ENCODE measurements at places on chromosomes 12 and 14.

DNA sequence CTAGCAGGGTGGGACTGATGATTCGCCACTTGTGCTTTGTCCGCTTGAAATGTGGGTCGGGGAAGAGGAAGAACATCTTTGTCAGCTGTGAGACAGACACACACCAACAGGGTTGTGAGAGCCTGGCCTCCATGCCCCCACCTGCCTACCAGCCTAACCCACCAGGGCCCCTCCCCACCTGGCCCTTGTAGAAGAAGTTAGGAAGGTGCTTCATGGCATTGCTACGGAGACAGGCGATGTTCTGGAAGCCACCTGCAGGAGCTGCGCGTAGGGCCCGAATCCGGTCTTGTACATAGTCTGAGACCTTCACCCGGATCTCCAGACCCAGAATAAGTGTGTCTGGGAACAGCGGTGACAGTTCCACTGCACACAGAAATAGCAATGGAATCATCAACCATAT is 2.3 kb downstream of the METTL1 start:
- DNase-seq = no peak

DNA sequence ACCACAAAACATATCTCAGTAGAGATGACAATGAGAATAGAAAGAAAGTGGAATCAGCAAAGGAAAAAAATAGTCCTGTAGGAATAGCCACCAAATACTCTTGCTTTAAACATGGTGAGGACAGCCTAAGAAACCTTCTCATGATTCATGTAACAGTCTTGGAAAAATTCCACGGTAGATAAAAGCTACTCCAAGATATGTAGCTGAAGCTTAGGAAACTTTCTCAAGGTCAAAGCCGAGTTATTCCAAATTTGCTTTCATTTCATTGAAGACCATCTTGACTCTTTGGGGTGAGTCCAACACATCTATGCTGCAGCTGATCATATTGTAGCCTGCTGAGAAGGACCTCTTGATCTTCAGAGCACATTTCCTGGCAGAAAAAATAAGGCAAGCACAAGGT is 157.6 kb downstream of the PAH start:
- no peak for DNase-seq

DNA sequence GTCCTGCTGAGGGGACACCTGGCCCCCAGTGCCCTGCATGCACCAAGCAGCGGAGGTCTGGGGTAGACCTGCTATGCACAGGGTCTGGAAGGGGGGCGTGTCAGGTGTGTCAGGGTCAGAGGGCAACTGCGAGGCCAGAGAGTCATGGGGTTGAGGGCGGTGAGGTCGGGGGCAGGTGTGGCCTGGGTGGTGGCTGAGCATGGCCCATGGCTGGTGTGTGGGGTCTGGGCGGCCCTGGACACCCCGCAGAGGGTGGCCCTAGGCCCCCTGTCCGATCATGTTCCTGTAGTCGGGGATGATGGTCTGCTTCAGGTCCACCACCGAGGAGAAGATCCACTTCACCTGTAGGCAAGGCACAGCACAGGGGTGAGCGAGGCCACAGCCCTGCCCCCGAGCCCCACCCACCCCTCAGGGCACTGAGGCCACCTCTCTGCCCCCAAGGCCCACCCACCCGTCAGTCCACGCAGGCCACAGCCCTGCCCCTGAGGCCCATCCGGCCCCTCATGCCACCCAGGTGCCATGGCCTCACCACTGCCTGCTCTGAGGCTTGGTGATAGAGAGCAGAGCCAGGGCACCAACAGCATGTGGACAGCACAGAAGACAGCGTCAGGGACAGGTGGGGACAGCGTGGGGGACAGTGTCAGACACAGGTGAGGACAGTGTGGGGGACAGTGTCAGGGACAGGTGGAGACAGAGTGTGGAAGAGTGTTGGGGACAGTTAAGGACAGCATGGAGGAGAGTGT is 211.3 kb downstream of the TMEM121 start:
- DNase-seq = no peak

DNA sequence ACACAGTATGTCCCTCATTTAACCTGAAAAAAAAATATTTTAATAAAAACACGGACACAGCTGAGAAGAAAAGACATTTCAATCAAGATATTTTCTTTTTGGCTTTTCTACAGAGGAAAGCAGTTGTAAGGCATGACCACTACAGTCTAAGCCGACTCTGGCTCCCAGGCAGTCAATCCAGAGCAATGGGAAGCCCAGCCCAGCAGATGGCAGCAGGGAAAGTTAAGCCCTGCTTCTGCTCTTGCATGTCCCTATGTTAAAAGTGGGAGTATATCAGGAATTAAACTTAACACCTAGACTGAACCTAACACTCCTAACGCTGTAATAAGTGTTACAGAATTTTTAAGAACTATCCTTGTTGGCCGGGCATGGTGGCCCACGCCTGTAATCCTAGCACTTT is 19.5 kb upstream of the HAL start:
- no peak for DNase-seq

DNA sequence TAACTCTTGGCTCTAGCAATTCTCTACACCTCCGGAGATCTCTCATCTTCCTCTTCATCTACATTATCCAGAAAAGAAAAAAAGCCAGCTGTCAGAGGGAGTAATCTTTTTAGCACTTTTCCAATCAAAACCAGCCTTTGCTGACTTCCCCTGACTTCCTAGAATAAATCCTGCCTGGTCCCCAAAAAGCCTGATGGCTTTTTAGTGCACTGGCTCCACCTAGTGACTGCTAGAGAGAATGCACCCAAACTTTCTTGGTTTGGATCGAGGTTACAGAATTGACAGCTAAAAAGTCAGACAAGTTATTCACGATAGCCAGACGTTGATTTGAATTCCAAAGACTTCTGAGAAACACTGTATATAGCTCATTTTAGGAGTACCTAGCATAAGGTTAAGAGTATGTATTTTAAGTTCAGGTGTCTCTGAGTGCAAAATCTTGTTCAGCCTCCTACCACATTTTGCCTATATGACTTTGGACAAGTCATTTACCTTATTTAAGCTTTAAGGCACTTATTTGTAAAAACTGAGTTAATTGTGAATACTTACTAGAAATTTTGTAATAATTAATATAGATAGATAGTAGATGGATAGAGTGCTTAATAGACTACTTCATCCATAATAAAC is 185.7 kb upstream of the GRIN2B start:
- DNase-seq = peak; percentile 29

- DNase-seq = no peak
Observed at GRCh38 chr12:122841544-122842321, 6.5 kb downstream of the HIP1R start.

- DNase-seq = peak; percentile 69
Observed at GRCh38 chr12:43069768-43070221, 480.2 kb upstream of the PRICKLE1 start.

DNA sequence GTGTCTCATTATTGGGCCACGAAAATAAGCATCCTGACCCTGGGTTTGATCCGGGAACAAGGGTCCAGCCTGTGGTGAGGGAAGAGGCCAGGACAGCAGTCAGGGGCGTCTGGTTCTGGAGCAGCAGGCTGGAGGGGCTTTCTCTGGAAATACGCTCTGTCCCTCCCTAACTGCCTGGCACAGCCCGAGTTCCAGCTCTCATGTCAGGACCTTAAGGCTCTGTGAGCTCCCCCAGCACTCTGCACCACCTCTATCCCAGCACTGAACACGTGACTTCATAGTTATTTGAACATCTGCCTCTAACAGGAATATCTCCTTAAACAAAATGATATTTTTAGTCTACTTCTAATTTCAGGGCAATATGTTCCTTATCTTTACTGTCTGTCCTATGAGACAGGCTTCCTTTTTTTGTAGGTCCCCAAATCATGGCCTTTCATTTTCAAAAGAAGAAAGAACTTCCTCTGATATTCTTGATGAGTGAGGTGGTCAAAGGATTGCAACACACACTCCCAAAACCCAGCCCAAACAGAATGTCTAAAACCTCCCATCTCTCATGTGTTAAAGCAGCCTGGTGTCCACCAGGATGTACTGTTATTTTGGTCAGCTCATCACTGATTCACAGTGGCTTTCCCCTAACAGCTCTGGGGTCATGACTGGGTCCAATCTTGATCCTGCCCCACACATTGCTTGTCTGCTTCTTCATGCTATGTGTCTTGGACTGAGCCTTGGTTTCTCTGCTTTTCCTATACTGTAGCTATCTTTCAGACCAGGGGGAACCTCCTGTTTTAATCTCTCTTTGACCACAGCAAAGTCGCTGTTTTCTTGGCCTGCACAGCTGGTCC is 9.7 kb downstream of the AQP6 start:
- no peak for DNase-seq

DNA sequence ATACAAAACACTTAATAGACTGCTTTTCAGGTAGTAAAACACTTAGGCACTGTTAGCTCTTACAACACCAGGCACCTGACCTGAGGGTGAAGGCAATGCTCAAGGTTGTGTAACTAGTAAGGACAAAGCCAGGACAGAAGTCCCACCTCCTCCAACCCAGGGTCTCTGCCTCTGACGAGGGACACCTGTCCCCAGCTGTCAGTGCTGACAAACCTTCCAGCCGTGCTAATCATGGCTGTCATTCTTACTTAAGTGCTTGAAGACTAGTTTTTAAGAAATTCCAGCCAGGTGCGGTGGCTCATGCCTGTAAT is 62.5 kb upstream of the MAX start:
- DNase-seq = no peak

DNA sequence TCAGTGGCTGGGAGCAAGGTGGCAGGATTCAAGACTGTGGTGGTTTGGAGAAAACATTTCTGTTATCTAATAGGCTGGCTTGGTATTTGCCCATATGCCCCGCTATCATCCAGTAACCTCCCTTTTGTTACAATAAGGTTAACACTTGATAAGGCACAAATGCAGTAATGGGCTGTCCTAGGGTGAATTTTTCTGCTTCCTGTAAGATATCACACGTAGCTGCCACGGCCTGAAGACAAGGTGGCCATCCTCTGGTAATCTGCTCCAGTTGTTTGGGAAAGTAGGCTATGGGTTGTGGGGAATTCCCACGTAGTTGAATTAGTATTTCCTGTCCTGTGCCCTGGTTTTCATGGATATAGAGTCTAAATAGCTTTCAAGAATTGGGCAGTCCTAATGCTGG is 23.1 kb downstream of the ANG start:
- DNase-seq = no peak

GRCh38 chr14:68583548-68584280 is 209.2 kb downstream of the ZFP36L1 start:
- peak; percentile 65 for DNase-seq

- no peak for DNase-seq
Observed at GRCh38 chr12:42135259-42135814, 9.3 kb downstream of the GXYLT1 start.

DNA sequence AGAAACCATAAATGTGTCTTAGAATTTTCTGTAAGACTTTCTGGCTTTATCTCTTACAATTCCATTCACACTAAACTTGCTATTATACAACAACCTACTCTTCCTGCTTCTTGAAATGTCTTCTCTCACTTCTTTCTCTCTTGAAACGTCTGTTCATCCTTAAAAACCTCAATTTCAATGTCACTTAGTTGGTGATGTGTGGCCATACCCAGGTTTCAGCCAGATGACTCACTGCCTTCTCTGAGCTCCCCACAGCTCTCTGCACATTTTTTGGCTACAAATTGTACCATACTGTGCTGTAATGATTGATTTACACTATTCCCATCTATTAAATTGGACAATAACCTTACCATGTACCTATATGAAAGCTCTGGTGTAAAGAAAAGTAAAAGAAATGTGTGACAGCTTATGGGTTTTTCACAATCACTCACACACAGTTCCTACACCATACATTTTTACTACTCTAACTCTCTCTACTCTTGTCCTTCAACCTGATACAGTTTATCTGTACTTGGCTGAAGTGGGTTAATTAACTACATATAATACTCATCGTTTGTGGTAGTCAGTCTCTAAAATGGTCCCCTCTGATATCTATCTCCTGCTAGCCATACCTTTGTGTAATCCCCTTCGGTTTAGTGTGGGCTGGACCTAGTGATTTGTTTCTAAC is 222.1 kb downstream of the NELL2 start:
- no peak for DNase-seq

GRCh38 chr12:131805421-131805820 is 22.8 kb upstream of the MMP17 start:
- no peak for DNase-seq

GRCh38 chr12:67790660-67791059 is 142.1 kb downstream of the DYRK2 start:
- DNase-seq = no peak

GRCh38 chr12:19967001-19967400 is 401.3 kb upstream of the PDE3A start:
- no peak for DNase-seq

- no peak for DNase-seq
Observed at GRCh38 chr14:61128382-61129167, 147.5 kb downstream of the SLC38A6 start.

- DNase-seq = no peak
Observed at GRCh38 chr12:20832911-20833310, 22.4 kb downstream of the SLCO1B3 start.

DNA sequence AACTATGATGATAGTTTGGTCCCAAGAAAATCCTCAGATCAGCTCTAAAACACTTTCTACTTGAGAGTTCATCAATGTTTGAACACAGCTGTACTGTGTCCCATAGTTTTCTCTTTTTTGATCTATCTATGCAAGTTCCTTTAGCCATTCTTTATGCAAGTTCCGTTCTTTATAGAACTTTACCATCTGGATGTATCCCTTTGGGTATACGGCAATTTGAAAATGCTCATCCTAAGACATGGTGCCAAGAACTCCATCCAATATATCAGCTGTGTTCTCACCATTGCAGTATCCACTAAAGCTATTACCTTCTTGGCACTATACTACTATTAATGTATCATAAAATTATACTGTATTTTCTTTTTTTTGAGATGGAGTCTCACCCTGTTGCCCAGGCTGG is 276.9 kb downstream of the NOVA1 start:
- DNase-seq = no peak

DNA sequence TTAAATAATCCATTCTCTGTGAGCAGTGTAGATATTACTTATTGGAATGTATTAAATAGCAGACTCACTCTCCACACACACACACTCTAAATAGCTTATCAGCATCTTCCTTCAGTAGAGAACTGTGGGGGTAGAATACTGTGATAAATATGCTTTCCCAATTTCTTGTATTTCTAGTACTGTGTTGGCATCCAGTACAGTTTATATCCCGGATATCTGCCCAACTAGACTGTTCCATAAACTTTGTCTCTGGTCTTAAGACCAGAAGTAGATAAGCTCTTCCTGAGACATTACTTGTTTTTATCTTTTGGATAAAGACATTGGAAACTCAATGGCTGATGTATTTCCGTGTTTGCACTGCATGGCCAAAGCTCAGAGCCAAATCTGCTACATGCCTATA is 136.2 kb upstream of the PDZRN4 start:
- DNase-seq = no peak

GRCh38 chr14:88551094-88551870 is 3.5 kb downstream of the PTPN21 start:
- DNase-seq = peak; percentile 88
